T-helper 9 cell (primary cell): ENCODE measurements at places on chromosomes 13 and 19.

DNA sequence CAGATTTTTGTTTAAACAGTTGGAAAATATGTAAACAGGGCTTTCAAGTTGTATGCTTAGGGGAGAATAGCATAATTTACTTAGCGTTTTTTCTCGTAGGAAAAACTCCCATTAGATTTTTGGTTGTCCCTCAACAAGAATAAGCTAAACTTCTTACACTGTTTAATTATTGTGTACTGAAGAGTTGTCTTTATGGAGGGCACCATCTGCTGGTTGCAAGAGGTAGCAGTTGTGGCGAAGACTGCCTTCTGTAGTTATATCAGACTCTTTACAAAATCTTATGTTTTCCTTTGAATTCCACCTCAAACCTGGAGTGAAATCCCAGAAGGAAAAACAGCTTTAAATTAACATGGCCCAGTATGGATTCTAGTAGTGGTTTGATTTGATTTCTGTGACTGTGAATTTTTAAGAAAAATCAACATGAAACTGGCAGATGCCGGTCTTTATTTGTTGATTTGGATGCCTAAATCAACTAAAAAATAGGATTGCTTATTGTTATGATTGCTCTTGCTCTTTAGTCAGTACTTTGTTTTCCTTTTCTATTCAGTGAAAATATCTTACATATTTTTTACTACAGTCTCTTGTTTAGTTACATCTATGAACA is 53.4 kb downstream of the PDS5B start:
- DNase-seq: peak; percentile 16

DNA sequence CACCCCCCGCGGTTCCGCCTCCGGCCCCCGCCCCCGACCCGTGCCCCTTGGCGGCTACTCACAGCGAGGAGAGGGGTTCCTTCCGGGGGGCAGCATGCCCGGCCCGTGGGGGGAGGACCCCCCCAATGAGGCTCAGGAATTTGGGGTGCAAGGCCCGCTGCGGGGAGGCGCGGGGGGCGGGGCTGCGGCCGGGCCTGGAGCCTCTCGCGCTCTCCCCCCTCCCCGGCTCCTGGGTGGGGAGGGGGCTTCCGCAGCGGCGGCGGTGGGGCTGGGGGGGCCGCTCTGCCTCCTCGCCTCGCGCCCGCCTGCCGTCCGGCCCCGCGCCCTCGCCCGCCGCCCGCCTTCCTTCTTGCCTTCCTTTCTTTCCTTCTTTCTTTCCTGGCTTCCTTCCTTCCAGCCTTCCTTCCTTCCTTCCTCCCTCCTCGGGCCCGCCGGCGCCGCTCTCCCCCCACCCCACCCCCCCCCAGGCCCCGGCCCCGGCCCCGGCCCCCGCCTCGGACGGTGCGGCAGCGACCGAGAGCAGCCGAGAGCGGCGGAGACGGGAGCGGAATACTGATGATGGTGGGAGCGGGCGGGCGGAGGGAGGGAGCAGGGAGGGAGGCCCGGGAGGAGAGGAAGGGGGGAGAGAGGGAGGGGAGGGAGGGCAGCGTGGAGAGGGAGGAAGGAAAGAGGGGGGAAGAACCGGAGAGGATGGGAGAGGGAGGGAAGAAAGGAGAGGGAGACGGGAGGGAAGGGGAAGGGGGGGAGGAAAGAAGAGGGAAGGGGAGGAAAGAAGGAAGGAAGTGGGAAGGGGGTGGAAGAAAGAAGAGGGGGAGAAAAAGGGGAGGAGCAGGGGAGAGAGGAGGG is at the start of gene LRRC4B:
LRRC4B (minus strand) TSS at position 554 of the 846 bp plus-strand sequence. CDS start 19,597 bp downstream, outside the sequence.
- DNase-seq: no peak

DNA sequence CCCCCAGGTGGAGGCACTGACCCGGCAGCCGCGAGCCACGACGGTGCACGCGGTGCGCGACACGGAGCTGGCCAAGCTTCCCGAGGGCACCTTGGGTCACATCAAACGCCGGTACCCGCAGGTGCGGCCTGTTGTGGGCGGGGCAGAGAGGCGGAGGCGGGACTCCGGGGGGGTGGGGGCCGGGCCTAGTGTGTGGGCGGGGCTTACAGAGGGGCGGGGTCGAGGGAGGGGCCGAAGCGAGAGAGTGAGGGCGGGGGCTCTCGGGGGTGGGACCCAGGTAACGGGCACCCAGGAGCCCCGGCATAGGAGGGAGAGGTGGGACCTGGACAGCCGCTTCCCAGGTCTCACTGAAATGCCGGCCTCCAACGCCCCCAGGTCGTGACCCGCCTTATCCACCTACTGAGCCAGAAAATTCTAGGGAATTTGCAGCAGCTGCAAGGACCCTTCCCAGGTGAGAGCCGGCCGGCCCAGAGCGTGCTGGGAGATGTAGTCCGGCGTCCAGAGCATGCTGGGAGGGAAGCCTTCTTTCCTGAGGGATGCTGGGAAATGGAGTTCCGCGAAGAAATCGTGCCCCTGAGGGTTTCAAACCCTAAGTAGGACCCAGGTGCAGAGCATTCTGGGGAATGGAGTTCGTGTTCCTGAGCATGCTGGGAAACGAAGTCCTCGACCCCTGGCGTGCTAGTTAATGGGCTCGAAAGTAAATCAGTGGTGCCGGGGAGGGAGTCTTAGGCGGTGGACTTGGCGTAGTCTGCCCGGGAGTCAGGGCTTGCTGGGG is 15.7 kb downstream of the PNPLA6 start:
- no peak for DNase-seq

GRCh38 chr19:6362027-6362350 is 658 bp downstream of the CLPP start:
- no peak for DNase-seq

DNA sequence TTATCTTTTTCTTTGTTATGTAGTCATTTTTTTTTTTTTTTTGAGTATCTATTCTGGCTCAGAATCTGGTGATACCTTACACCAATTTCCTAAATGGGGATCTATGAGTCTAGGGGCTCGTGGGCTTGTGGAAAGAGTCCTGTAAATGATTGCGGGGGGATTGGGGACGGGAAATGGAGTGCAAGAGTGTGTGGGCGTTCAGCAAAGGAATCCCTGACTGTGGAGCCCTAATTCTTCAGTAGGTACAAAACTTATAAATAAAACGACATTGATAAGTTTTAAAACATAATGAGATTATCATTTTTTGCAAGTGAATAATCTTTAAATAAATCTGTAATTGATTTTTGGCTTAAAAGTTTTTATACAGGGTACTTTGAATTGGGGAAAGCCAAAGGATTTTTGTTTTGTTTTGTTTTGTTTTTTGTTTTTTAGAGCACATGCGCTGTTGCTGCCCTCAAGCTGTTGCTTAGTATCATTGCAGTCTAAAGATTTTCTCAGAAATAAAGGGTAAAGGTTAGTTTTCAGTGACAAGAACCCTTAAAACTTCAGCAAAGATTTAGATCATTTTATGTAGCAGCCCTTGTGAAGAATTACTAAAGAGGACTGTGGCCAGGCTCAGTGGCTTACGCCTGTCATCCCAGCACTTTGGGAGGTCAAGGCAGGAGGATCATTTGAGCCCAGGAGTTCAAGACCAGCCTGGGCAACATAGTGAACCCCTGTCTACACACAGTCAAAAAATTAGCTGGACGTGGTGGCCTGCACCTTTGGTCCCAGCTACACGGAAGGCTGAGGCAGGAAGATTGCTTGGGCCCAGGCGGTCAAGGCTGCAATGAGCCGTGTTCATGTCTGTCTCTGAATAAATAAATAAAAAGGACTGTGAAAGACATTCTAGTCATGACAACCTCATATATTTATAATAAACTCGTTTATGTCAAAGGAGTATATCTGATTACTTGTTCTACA is 1.7 kb downstream of the ERCC5 start:
- DNase-seq: no peak

- no peak for DNase-seq
These were observed 532.0 kb downstream of the GPC6 start for GRCh38 chr13:93758575-93758974.

DNA sequence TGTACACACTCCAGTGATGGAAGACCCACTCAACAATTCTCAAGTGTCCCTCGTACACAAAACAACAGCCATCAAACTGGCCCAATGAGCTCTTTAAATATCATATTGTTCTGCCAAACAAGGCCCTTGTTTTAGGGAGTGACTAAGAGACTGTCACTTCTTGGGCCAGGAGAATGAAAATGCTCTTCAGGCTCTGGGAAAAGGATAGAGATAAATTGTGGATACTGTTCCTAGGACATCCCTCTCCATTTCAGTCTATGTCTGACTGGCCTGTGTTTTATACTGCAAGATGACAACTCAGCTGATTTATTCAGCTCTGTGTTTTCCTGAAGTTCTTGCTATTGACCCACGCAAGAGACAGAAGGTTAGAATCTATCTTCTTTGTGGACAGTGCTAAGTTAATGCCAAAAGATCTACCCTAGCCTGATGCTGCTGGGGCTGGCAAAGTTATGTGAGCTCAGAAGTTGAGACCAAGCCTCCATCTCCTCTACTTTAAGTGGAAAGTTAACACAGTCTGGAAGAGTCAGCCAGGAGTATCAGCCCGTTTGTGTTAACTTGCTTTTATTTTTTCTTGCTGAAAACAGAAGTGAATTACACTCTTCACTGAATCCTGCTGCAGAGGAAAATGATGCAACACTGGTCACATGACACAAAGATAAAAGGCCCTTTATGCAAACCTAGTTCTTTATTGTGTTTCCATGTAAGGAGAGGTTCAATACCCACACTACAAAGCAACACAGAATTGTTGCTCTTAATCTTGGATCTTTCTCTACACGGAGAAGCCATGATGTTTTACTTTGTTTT is 14.6 kb downstream of the FRY start:
- no peak for DNase-seq

DNA sequence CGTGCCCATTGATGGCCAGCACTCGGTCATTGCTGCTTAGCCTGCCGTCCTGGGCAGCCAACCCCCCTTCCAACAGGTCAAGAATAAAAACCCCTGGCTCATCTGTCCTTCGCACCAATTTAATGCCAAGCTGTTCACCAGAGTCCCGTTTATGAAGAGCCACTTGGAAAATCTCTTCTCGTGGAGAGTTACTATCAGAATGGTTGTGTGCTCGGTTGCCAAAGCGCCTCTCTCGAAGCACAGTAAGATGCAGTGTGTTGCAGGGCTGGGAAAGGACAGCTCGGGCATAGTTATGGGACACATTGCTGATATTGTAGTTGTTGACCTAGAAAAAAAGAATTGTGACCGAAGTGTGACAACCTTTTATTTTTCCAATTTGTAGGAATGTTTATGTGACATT is 57.9 kb downstream of the LNX2 start:
- no peak for DNase-seq
